ENCODE measurements at places on chromosomes 1 and 21. TPM values are rescaled to one million over a fixed set of nuclear protein-coding genes. Genes with fewer than 3 reads are reported as not detected.

Gene LHX4
- 0.13 TPM for polyA plus RNA-seq

Gene MRTO4
- polyA plus RNA-seq, result 27.0 TPM

Gene HSD3B2
- polyA plus RNA-seq, result not detected

Gene SPRR2F
- not detected for polyA plus RNA-seq

Gene OR6K3
- not detected for polyA plus RNA-seq

Gene SHISAL2A
- 19.4 TPM for polyA plus RNA-seq

Gene CLCNKB
- polyA plus RNA-seq, result not detected

Gene RAB7B
- not detected for polyA plus RNA-seq

Gene PLA2G2D
- 5.1 TPM for polyA plus RNA-seq

Gene ICOSLG
- polyA plus RNA-seq, result 6.7 TPM

Gene IL10RB
- polyA plus RNA-seq, result 69.2 TPM

Gene ARHGAP30
- 82.0 TPM for polyA plus RNA-seq

DNA sequence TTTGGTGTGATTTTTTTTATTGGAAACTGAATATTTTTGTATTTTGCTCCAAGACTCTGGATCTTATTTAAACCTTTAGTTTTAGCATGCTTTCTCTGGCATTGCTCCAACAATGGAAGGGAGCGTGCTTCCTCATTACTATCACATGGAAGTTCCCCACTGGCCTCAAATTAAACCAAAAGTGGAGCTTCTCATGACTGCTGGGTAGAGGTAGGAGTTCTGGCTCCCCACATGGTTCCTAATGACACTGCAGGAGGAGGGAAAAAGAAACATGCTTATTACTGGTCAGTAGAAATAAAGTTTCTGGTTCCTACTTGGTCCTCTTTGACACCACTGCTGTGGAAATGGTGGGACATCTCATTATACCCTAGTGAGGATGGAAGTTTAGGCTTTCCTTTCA is 310.5 kb downstream of the PTGER3 start:
- no peak overlapping the region for H3K27ac ChIP-seq
- H3K27me3 ChIP-seq, result no peaks in the 10 kb centered on the region
- no peaks in the 10 kb centered on the region for H3K4me1 ChIP-seq
- DNase-seq, result no peak

DNA sequence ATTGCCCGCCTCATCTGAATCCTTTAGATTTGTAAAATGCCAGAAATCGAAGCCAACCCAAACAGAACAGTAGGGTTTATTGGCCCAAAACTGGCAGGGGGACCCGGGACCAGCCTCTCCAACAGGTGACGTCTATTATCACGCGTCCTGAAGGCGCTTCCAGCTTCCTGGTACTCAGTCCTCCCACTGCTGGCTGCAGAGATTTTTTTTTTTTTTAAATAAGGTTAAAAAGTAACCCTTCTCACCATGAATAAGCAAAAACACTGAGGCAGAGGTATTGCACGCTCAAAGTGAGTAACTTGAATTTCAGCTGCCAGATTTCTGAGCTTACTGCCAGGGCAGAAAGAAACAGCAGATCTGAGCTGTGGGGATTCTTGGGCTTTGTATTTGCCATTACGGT is 54.4 kb upstream of the GCLM start:
- no peak for DNase-seq
- H3K4me1 ChIP-seq, result no peaks in the 10 kb centered on the region
- H3K4me3 ChIP-seq, result no peak overlapping the region
- H3K36me3 ChIP-seq, result no peaks in the 10 kb centered on the region

DNA sequence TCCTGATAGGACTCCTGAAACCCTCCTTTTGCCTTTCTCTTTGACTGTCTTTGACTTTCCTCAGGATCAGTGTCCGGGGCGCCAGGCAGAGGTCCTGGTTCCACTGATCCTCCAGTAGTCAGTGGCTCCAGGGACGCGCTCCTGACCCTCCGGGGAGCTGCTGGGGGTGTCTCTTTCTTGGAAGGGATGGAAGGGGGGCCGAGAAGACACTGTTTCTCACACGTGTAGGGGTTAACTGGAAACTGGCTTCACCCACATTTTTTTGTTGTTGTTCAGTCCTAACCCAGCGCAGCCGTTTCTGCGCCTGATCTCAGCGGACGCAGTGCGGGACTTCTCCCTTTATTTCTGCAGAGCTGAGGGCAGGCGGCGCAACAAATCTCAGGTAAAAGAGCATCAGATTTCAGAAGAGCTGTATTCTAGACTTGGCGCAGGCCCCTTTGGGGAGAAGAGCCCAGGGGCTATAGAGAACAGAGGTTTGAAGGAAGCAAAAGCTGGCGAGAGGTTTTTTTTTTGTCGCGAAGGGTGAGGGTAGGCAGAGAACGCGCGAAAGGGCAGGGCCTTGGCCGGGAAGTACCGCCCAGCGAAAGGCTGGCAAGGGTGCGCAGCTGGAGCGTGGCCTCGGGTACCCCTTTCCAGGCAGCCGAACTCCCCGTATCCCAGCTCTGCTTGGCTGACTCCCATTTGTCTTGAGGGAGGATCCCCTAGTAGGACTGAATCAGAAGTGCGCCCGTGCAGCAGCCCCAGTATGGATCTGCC is 4.3 kb upstream of the LHX9 start:
- H3K27ac ChIP-seq, result no peak overlapping the region
- peaks cover 100% of the 10 kb centered on the region for H3K27me3 ChIP-seq
- no peak for DNase-seq

DNA sequence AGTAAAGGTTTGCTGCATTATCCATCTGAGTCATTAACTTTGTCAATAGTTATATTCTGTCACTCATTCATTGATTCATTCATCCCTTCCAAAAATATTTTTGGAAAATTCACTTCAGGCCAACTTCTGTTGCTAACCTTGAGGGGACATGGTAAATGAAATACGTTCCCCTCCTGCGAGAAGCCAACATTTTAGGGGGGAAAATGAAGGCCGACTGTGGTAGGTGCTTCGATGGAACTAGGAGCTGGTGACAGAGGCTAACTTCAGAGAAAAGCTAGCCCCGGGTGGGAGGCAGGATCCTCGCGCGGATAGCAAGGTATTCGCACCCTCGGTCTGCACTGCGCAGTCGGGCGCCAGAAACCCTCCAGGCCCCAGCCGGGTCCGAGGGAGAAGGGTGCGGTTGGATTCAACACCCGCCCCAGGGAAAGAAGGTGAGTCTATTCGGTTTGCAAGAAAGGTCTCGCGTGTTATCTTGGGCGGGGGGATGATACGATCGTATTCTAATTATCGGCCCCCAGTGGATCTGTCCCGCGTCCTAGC is 646 bp upstream of the RRP15 start:
- peaks cover 33% of the 10 kb centered on the region for H3K4me1 ChIP-seq
- peaks cover 12% of the 10 kb centered on the region for H3K27me3 ChIP-seq
- DNase-seq, result no peak
- no peaks in the 10 kb centered on the region for H3K36me3 ChIP-seq
- peak overlapping the region; percentile 97 for H3K27ac ChIP-seq
- peak overlapping the region; percentile 97 for H3K4me3 ChIP-seq

GRCh38 chr21:14547834-14548513 is 1.9 kb upstream of the SAMSN1 start:
- DNase-seq, result no peak
- no peak overlapping the region for H3K27ac ChIP-seq
- peaks cover 12% of the 10 kb centered on the region for H3K4me1 ChIP-seq
- H3K27me3 ChIP-seq, result no peaks in the 10 kb centered on the region
- no peak overlapping the region for H3K4me3 ChIP-seq

- no peaks in the 10 kb centered on the region for H3K36me3 ChIP-seq
- no peak overlapping the region for H3K27ac ChIP-seq
- peaks cover 21% of the 10 kb centered on the region for H3K27me3 ChIP-seq
Measured at GRCh38 chr1:6136516-6137220, 43.5 kb downstream of the CHD5 start.

- H3K4me3 ChIP-seq, result no peak overlapping the region
- no peaks in the 10 kb centered on the region for H3K36me3 ChIP-seq
- no peaks in the 10 kb centered on the region for H3K27me3 ChIP-seq
- DNase-seq, result no peak
Measured at GRCh38 chr1:70364439-70364838, 9.9 kb upstream of the ANKRD13C start.

GRCh38 chr1:40140211-40140973 is 20.8 kb upstream of the RLF start:
- no peaks in the 10 kb centered on the region for H3K27me3 ChIP-seq
- H3K4me1 ChIP-seq, result peaks cover 8% of the 10 kb centered on the region
- no peaks in the 10 kb centered on the region for H3K36me3 ChIP-seq
- no peak overlapping the region for H3K27ac ChIP-seq

DNA sequence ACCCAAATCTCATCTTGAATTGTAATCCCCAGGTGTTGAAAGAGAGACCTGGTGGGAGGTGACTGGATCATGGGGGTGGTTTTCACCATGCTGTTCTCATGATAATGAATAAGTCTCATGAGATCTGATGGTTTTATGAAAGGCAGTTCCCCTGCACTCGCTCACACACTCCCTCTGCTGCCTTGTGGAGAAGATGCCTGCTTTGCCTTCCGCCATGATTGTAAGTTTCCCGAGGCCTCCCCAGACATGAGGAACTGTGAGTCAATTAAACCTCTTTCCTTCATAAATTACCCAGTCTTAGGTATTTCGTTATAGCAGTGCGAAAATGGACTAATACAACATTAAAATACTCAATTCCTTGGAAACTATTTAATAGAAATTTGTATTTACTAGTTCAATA is 99.2 kb downstream of the PROX1 start:
- no peak overlapping the region for H3K4me3 ChIP-seq
- no peak overlapping the region for H3K27ac ChIP-seq
- H3K27me3 ChIP-seq, result peaks cover 6% of the 10 kb centered on the region
- no peak for DNase-seq
- no peaks in the 10 kb centered on the region for H3K36me3 ChIP-seq
- H3K4me1 ChIP-seq, result no peaks in the 10 kb centered on the region

GRCh38 chr1:170397061-170397460 is 134.9 kb upstream of the GORAB start:
- H3K27ac ChIP-seq, result no peak overlapping the region
- peaks cover 3% of the 10 kb centered on the region for H3K27me3 ChIP-seq
- no peak for DNase-seq
- H3K4me1 ChIP-seq, result no peaks in the 10 kb centered on the region
- no peak overlapping the region for H3K4me3 ChIP-seq
- H3K36me3 ChIP-seq, result peaks cover 7% of the 10 kb centered on the region

DNA sequence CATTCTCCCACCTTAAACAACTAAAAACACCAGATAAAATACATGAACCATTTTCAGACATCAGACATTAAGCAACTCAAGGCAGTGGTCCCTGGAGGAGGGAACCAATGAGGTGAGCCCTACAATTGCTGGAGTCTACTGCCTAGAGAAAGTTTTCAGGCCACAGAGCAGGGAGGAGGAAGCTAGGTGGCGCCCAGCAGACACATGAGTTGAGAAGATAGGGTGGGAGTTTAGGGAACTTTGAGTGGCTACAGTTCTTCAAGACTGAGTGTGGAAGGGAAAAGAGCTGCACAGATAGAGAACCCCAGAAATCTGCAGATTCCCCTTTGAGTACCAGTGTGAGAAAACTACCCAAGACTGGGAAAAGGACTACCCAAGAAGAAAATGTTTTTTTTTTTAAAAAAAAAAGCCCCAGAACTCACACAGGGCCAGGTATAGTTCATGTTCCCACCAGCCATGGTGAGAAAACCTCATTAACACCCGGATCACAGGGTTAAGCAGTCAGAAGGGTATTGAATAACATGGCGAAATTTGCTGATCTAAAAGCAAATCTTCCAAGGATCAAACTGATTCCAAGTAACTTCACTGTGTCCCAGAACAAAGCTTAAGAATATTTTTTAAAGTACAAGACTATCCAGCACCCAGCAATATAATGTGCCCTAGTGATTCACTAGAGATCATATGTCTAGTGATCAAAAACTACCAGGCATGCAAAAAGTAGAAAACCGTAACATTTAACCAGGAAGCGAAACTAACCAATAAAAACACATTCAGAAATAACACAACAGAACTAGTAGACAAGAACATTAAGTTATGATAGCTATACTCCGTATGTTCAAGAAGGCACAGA is 12.0 kb downstream of the ALDH9A1 start:
- no peaks in the 10 kb centered on the region for H3K27me3 ChIP-seq
- DNase-seq, result peak; percentile 45
- peaks cover 46% of the 10 kb centered on the region for H3K4me1 ChIP-seq
- H3K36me3 ChIP-seq, result peaks cover 22% of the 10 kb centered on the region
- H3K27ac ChIP-seq, result peak overlapping the region; percentile 86

- H3K27ac ChIP-seq, result no peak overlapping the region
- H3K4me3 ChIP-seq, result no peak overlapping the region
- H3K4me1 ChIP-seq, result no peaks in the 10 kb centered on the region
- no peaks in the 10 kb centered on the region for H3K27me3 ChIP-seq
- no peaks in the 10 kb centered on the region for H3K36me3 ChIP-seq
Measured at GRCh38 chr1:187275985-187276575, 447.3 kb downstream of the PLA2G4A start.

DNA sequence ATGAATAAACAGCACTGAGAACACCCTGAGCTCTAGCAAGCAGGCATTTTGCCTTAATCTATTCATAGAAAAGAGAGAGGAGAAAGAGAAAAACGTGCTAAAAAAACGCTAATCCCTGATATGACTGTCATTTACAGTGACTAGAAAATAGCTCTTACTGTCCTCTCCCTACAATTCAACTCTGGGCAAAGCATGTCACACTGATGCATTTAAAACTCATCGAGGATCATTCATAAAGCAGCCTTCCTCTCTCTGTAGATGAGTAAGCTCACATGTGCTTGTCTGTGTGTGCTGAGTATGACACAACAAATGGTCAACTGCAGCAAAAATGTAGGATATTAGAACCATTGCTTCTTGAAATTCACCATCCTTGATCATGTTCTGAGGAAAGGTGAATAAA is 109.0 kb downstream of the SGIP1 start:
- no peaks in the 10 kb centered on the region for H3K36me3 ChIP-seq
- H3K4me3 ChIP-seq, result no peak overlapping the region
- no peak overlapping the region for H3K27ac ChIP-seq
- H3K27me3 ChIP-seq, result peaks cover 5% of the 10 kb centered on the region

GRCh38 chr1:104163912-104164476 is 414.3 kb downstream of the AMY1C start:
- H3K36me3 ChIP-seq, result no peaks in the 10 kb centered on the region
- H3K4me1 ChIP-seq, result no peaks in the 10 kb centered on the region
- no peak overlapping the region for H3K4me3 ChIP-seq
- no peak overlapping the region for H3K27ac ChIP-seq
- no peaks in the 10 kb centered on the region for H3K27me3 ChIP-seq
- no peak for DNase-seq

DNA sequence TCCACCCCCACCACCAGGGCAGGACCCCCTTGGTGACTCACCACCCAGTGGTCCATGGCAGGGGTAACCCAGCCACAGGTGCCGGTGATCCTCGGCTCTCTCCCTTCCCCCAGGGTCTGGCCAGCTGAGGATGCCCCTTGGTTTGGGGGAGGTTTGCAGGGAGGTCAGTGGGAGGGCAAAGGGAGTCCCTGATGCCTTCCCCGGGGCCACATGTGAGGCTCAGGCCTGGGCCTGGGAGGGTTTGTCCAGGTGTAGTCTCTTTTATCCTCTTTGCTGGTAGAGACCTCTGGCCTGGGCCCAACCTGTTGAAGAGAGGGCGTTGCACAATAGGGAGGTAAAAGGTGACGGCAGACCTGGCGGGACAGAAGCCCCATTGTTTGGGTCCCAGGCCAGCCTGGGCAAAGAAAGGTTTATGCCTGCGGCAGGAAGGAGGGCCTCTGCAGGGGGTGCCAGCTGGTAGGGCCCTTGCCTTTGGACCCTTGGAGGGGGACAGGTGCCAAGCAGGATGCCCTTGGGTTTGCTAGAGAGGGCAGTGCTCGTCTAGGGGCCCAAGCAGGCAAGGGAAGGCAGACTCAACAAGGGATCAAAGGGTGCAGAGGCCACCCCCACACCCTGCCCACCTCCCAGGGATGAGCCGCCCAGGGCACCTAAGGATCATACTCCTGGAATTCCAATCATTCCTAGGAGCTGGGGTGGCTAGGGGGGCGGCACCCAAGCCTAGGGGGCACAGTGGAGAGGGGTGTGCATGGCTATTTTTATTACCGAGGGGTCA is 760 bp upstream of the TINAGL1 start:
- no peaks in the 10 kb centered on the region for H3K36me3 ChIP-seq
- no peak overlapping the region for H3K4me3 ChIP-seq
- no peak overlapping the region for H3K27ac ChIP-seq
- DNase-seq, result no peak
- peaks cover 25% of the 10 kb centered on the region for H3K27me3 ChIP-seq
- peaks cover 23% of the 10 kb centered on the region for H3K4me1 ChIP-seq
